CD8-positive, alpha-beta memory T cell (primary cell): ENCODE measurements at places on chromosomes 16 and 17. TPM values are rescaled to one million over a fixed set of nuclear protein-coding genes. Genes with fewer than 3 reads are reported as not detected.

FGF11 gene
- total RNA-seq = 0.85 TPM

GSDMA gene
- total RNA-seq = not detected

OGFOD3 gene
- 28.4 TPM for total RNA-seq

TMEM114 gene
- not detected for total RNA-seq

SLC5A10 gene
- not detected for total RNA-seq

KDM6B gene
- 84.2 TPM for total RNA-seq

KIF1C gene
- 73.4 TPM for total RNA-seq

TEKT1 gene
- not detected for total RNA-seq

CHCT1 gene
- total RNA-seq = 0.24 TPM

GNAO1 gene
- total RNA-seq = 2.5 TPM

DNA sequence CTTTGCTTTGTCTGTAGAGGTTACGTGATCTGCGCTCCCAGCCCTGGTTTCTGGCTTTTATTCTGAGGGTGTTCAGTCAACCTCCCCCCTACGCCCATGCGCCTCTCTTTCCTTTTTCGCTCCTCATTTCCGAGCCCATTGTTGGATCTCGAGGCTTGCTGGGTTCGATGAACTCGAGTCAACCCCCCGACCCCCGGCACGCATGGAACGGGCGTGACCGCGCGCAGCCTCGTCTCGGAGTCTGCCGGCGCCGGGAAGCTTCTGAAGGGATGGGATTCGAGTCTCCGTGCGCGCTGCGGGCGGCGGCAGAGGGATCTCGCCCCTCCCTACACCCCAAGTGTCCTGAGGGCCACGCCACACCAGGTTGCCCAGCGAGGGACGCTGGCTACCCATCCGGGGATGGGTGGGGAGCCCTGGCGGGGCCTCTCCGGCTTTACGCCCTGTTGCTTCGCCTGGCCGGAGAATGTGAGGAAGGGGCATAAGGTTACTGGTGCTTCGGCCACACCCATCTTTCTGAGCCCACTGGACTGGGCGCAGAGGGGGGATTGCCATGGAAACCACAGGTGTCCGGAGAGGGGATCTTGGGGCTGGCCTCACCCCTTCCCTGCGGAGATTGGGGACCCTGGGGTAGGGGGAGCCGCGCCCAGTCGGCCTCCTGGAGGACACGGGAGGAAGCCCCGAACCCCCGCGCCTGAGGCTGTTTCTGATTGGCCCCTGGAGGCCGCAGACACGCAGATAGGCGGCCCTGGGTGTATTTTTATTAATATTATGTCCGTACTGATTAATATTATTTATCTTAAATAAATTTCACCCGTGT lies 1.8 kb downstream of the MAPT start:
- H3K36me3 ChIP-seq = no peaks in the 10 kb centered on the region
- DNase-seq = no peak
- peak overlapping the region; percentile 66 for H3K4me3 ChIP-seq
- peaks cover 39% of the 10 kb centered on the region for H3K27me3 ChIP-seq
- H3K27ac ChIP-seq = no peak overlapping the region
- H3K4me1 ChIP-seq = peaks cover 28% of the 10 kb centered on the region

GRCh38 chr16:65769055-65769465 lies 597.4 kb upstream of the CDH5 start:
- H3K27ac ChIP-seq = no peak overlapping the region
- no peak for DNase-seq
- H3K27me3 ChIP-seq = no peaks in the 10 kb centered on the region
- no peaks in the 10 kb centered on the region for H3K4me1 ChIP-seq
- no peak overlapping the region for H3K4me3 ChIP-seq

- peaks cover 61% of the 10 kb centered on the region for H3K4me1 ChIP-seq
- no peaks in the 10 kb centered on the region for H3K36me3 ChIP-seq
- H3K4me3 ChIP-seq = no peak overlapping the region
- no peaks in the 10 kb centered on the region for H3K27me3 ChIP-seq
These were observed 27.5 kb downstream of the NSMCE1 start for GRCh38 chr16:27240948-27241531.

DNA sequence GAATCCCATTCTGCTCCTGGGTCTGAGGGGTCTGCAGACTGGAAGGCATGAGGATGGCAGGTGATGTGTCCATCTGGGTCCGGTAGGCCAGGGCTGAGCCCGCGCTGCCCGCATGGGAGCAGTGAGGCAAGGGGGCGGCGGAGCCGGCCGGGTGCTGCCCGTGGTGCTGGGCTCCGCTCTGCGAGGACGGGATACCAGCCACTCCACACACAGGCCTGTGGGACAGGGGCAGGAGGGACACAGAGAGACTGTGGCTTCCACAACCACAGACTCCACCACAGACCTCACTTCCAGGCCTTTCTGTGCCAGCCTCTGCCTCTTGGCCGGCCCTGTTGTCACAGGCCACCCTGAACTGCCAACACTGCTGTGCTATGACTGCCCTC lies 25.4 kb downstream of the MAP1LC3B start:
- H3K36me3 ChIP-seq = peaks cover 12% of the 10 kb centered on the region
- H3K27ac ChIP-seq = no peak overlapping the region
- no peak overlapping the region for H3K4me3 ChIP-seq

GRCh38 chr17:19269106-19269505 lies 31.9 kb downstream of the EPN2 start:
- no peak overlapping the region for H3K27ac ChIP-seq
- no peaks in the 10 kb centered on the region for H3K4me1 ChIP-seq
- H3K4me3 ChIP-seq = no peak overlapping the region
- DNase-seq = no peak
- H3K36me3 ChIP-seq = no peaks in the 10 kb centered on the region

DNA sequence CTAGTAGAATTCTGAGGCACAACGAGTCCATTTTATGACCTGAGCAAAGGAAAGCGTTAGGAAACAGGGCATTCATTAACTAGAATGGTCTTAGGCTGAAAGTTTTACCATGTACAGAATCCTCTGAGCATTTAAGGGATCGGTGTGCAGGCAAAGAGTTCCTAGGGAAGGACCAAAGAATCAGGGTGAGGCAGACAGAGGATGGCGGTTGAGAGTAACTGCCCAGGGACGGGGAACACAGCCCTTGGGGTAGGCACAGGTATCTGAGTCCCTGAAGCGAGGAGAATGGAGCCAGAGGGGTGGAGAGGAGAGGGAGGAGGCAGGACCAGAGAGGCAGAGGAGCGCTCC lies 14.0 kb upstream of the ITGB3 start:
- no peak for DNase-seq
- no peak overlapping the region for H3K27ac ChIP-seq

GRCh38 chr17:751269-752001 lies 629 bp downstream of the GEMIN4 start:
- peak; percentile 33 for DNase-seq
- H3K27ac ChIP-seq = peak overlapping the region; percentile 72
- H3K27me3 ChIP-seq = no peaks in the 10 kb centered on the region
- H3K36me3 ChIP-seq = peaks cover 6% of the 10 kb centered on the region
- H3K4me1 ChIP-seq = peaks cover 23% of the 10 kb centered on the region
- peak overlapping the region; percentile 86 for H3K4me3 ChIP-seq

DNA sequence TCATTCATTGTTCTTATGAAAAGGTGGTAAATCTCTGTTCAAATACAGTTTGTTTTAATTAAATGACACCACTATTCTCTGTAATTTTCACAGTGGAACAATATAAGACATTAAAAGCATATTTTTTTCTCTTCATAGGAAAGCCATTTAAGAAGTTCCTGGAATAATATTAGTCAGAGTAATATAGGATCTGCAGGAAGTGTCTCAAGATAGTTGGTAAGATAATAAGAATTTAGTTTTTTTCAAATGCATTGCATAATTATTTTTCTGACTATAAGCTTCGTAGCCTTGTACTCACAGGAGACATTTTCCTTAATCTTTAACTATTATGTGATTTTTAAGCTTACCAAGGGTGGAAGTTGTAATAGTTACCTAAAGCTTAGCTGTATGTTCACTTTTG lies 16.9 kb downstream of the STXBP4 start:
- H3K36me3 ChIP-seq = no peaks in the 10 kb centered on the region
- no peak for DNase-seq
- no peaks in the 10 kb centered on the region for H3K4me1 ChIP-seq
- no peak overlapping the region for H3K4me3 ChIP-seq
- no peaks in the 10 kb centered on the region for H3K27me3 ChIP-seq
- H3K27ac ChIP-seq = no peak overlapping the region

DNA sequence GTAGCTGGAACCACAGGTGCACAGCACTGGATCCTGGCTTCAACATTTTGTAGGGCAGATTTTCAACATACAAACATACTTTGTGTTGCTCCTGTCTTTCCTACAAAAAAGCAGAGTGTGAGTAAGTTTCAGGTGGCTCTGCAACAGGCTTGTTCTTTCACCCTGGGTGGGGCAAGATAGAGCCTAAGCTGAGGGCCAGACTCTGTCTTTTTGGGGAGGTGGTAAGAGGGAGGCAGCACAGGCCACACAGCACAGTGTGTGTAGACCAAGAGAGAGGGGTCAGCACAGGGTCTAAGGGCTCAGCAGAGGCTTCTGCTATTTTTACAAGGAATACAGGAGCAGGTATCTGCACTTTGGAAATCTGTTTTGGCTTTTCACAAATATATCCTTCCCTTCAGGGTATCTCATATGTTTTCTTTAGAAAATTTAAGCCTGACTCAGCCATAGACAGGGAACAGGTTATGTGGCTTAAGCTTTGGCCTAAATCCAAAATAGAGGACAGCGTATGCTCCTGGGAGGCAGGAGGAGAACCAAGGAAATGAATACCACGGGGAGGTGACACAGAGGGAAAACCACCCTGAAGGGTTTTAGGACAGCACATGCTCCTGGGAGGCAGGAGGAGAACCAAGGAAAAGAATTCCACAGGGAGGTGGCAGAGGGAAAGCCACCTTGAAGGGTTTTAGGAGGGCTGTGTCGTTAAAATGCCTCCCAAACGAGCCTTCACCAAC lies 21.6 kb downstream of the EMC8 start:
- no peaks in the 10 kb centered on the region for H3K4me1 ChIP-seq
- H3K27me3 ChIP-seq = no peaks in the 10 kb centered on the region
- no peak overlapping the region for H3K4me3 ChIP-seq
- no peak for DNase-seq
- peaks cover 25% of the 10 kb centered on the region for H3K36me3 ChIP-seq

GRCh38 chr16:78507576-78507975 lies 408.1 kb downstream of the WWOX start:
- H3K4me3 ChIP-seq = no peak overlapping the region
- H3K27ac ChIP-seq = no peak overlapping the region
- DNase-seq = no peak
- no peaks in the 10 kb centered on the region for H3K4me1 ChIP-seq
- H3K27me3 ChIP-seq = no peaks in the 10 kb centered on the region

DNA sequence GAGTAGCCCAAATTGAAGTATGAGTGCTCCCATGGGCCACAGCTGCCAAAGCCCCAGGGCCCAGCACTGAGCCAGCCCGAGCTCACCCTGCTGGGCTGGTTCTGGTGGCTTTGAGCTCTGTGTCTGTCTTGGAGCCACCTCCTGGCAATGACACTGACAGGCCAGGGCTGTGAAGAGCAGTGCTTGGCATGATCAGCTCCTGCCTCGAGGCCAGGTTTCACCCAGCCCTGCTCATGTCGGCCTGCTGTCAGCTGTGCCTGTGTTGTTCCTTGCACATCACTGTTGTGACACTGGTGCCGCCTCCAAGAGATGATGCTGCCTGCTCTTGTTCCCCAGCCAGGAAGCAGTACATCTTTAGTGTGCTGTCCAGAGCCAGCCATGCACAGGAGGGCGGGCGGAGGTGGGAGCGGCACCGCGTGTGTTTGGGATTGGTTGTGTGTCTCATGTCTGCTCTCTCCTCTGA lies 26.0 kb downstream of the PLD6 start:
- peaks cover 16% of the 10 kb centered on the region for H3K36me3 ChIP-seq
- H3K27me3 ChIP-seq = no peaks in the 10 kb centered on the region
- H3K4me1 ChIP-seq = peaks cover 98% of the 10 kb centered on the region
- peak overlapping the region; percentile 27 for H3K4me3 ChIP-seq
- no peak overlapping the region for H3K27ac ChIP-seq
- DNase-seq = no peak

- H3K36me3 ChIP-seq = no peaks in the 10 kb centered on the region
- peaks cover 5% of the 10 kb centered on the region for H3K4me1 ChIP-seq
- no peak overlapping the region for H3K4me3 ChIP-seq
- H3K27me3 ChIP-seq = no peaks in the 10 kb centered on the region
- H3K27ac ChIP-seq = no peak overlapping the region
These were observed 82.3 kb downstream of the FOXL1 start for GRCh38 chr16:86660623-86661022.

DNA sequence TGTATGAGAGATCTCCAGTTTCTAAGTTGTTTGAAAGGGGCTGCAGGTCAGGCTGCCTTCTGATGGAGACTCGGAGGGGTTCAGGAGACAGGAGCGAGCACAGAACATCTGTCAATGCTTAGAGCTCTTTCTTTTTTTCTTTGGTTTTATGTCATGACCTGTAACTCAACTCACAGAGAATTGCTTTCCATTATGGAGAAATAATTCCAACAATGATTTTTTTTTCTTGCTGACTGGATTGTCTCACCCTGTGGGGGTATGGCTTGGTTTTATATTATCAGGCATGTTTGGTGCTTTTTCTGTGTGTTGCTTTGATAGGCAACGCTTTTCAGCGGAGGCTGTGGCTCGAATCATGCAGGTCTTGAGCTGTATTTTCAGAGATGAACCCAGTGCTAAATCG lies 10.7 kb upstream of the KCNJ2 start:
- H3K4me3 ChIP-seq = no peak overlapping the region
- H3K27me3 ChIP-seq = no peaks in the 10 kb centered on the region
- no peak overlapping the region for H3K27ac ChIP-seq
- no peaks in the 10 kb centered on the region for H3K36me3 ChIP-seq
- DNase-seq = no peak

DNA sequence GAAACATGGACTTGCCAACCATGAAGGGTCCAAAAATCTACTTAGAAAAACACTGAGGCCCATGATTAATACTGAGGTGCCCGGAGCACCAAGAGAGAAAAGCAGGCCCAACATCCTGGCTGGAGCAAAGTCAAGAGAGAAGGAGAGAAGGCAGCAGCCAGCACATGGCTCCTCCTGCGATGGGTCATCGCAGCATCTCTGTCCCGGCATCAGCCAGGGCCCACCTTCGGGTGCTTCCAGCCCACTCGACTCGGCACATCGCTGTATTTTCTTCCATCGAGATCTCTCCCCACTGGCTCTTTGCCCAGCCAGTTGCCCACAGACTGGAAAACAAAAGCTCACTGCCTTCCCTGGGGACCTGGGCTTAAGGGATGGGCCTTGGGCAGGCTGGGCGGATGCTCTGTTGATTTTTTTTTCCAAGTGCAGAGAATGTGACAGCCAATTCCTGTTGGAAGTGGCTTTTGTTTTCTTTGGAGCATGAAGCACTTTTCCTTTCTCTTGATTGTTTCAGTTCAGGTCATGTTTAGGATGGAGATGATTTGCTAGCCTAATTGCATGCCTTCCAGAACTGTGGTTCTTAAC lies 58.1 kb downstream of the CYB5B start:
- DNase-seq = no peak
- no peak overlapping the region for H3K27ac ChIP-seq
- no peaks in the 10 kb centered on the region for H3K27me3 ChIP-seq

DNA sequence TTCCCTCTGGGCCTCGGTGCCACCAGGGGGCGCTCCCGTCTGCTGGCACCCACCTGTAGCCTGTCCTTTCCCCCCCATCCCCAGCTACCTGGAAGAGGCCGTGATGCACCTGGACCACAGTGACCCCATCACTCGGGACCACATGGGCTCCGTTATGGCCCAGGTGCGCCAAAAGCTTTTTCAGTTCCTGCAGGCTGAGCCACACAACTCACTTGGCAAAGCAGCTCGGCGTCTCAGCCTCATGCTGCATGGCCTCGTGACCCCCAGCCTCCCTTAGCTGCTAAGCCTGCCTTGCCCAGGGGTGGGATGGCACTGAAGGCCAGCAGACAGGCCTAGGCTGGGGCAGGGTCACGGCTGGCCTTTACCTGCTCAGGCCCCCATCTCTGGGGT lies 818 bp upstream of the NRN1L start:
- H3K27ac ChIP-seq = no peak overlapping the region
- H3K36me3 ChIP-seq = peaks cover 56% of the 10 kb centered on the region
- peak; percentile 66 for DNase-seq
- no peaks in the 10 kb centered on the region for H3K27me3 ChIP-seq
